Caco-2 (cell line): ENCODE measurements at places on chromosomes 1 and 21.
A peak's percentile ranks its signal among the peaks of the same experiment; 100 is the strongest.

GRCh38 chr1:34129630-34130029, 35.4 kb downstream of the CSMD2 start:
- DNase-seq: no peak

DNA sequence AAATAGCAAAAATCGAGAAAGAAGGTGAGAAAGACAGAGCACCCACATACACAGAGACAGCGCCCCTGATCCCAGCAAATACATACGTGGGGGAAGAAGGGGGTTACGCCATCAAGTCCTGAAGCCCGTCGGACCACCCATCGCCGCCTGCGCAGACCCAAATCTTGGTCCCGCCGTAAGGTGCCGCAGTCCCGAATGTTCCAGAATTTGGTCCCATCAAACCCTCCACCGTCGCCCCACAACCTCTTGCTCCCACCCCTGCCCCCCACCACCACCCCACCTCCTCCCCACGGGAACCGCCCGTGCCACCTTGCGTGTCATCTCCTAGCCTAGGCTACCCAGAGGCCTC, 71.7 kb downstream of the CD46 start:
- DNase-seq: no peak

- no peak for DNase-seq
These were observed 30.0 kb upstream of the ETS2 start for GRCh38 chr21:38775733-38776132.

DNA sequence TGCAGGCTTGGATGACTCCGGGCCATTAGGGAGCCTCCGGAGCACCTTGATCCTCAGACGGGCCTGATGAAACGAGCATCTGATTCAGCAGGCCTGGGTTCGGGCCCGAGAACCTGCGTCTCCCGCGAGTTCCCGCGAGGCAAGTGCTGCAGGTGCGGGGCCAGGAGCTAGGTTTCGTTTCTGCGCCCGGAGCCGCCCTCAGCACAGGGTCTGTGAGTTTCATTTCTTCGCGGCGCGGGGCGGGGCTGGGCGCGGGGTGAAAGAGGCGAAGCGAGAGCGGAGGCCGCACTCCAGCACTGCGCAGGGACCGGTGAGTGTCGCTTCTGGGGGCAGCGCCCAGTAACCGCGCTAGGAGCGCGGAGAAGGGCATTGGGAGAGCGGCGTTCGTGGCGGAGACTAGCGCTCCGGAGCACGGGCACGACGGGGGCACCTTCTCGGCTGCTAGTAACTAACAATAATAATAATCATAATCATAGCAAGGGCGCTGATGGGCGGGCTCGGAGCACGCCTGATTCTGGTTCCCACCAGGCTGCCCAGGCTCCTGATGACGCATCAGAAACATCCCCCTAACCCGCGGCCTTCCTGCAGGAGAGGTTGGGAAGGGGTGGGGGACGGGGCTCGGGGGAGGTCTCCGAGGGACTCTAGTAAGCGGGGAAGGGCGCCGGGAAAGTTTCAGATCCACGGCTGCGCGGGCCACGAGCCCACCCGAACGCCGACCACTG, at the start of gene MX1:
Gene MX1 (plus strand): TSS at position 286 of the 722 bp plus-strand sequence. CDS start 5,832 bp downstream, outside the sequence.
- peak; percentile 52 for DNase-seq

DNA sequence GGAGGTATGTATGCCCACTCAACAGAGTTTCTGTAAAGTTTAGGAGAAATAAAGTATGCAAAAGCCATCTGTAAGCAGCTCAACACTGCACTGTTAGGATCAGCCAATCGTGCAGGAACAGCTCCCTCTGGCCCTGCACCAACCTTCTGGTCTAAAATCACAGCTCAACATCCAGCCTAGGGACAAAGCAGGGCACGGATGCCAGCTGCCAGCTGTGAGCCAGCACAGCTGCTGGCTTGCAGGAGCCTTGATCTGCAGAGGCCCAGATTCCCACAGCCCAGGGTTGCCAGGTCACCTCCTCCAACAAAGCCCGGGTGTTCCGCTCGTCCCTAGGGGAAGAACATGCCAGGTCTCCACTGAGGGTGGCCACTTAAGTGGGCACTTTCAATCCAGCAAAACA, 8.6 kb downstream of the ACOT7 start:
- no peak for DNase-seq

GRCh38 chr1:229365569-229365968, 22.7 kb upstream of the CCSAP start:
- DNase-seq: no peak

DNA sequence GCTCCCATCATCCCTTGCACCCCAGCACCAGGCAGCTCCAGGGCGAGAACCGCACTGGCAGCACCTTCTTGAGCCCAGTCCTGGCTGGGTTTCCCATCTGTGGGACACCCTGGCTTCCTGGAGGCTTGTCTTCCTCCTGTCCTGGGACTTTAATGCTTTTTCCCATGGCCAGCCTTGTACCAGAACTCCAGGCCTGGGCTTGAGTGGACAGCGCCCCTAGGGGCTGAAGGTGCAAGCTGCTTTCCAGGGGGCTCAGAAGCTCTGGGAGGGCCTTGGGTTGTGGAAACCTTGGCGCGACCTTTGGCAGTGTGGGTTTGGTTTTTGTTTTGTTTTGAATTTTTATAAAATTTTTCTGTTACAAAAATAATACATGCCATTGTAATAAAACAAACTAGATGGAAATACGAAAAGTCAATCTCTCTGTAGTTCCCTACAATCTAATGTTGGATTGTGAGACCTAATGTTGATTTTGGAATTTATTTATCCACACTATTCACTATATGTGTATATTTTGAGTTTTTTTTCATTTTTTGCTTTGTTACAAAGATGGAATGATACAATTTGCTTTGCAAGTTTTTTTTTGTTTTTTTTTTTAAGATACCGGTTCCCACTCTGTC, 33.8 kb upstream of the RPL11 start:
- peak; percentile 63 for DNase-seq

- DNase-seq: no peak
These were observed at the start of gene RAB7B for GRCh38 chr1:206002871-206003801. RAB7B (minus strand) TSS chr1:206003395; CDS start chr1:205994135, 9,260 bp downstream.

DNA sequence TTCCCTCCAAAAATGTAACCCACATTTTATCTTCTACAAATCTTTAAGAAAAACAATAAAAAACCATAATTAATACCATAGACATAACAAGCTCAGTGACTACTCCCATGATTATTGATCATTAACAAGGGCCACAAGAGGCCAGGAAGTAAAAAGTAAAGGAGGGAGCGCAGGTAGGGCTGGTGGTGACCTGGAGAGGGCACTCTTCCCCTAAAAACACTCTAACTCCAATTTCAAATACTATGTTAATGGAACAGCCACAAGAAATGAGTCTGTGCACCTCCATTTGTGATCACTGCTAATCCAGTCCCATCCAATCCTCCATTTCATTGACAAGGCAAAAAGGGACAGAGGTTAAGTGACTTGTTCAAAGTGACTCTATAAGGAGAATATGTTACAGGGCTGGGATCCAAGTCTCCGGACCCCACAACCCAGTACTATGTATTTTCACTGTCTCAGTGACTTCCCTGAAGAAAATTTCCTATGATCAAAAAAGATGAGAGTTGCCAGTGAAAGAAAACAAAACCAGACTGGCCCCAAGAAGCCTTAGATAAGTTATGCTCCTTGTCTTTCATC, 41.2 kb upstream of the CFAP298 start:
- no peak for DNase-seq

DNA sequence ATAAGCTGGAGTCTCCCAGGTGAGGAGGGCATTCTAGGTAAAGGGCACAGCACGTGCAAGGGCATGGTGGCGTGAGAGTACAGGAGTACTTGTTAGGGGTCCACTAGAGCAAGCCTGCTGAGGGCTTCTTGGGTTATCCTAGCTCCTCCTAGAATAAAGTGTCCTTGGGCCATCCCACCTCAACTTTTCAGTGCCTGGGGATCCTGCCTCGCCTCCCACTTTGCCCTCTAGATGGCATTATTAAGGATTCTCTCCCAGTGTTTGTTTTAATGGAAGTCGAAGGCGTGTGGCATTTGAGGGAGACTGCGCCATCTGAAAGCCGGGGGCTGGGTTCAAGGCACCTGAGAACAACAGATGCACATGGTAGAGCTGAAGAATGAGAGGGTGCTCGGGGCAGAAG, 74.5 kb upstream of the SELENON start:
- no peak for DNase-seq

DNA sequence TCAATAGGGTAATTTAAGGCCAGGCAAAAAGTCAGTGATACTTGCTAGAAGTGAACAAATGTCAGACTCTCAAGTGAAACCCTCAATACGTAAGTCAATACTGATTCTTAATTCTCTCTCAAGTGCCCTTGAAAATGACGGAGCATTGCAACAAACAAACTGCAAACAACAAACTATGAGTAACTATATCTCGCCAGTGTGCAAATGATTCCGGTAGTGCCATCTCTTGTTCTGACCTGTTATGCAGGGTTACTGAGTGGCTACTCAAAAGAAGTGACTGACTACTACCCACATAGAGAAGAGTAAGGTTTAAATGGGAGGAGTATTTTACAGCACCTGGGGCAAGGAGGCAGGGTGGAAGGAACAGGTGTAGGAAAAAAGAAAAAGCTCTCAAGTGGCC, 1.6 kb downstream of the SLC19A2 start:
- DNase-seq: no peak

DNA sequence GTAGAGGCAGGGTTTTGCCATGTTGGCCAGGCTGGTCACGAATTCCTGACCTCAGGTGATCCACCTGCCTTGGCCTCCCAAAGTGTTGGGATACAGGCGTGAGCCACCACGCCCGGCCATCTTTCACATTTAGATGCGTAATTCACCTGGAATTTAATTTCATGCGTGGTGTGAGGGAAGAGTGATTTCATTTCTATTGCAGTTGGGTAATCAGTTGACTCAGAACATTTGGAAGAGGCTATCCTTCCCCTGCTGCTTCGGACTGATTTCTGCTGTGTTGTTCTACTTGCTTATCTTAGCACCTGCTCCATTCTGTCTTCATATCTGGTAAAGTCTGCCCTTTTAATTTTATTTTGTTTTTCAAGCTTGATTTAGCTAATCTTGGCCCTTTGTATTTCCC, 19.1 kb downstream of the DIP2A start:
- DNase-seq: no peak

GRCh38 chr1:156749419-156750118, 1.9 kb downstream of the HDGF start:
- no peak for DNase-seq

DNA sequence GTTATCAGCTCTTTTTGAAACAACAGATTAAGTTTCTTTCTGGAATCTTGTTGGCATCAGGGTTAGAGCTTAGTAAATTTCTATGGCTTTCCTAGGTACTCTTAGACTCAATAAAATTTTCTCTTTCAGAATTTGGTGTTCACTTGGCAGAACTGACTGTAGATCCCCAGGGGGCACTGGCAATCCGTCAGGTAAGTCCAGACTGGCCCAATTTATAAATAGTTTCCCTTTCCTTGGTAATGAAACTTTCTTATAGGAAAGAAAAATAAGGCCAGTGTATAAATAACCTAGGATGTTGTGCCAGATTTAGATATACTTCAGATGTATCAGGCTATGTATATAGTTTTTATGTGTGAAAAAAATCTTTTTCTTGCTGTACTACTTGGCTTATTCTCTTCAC, 18.2 kb downstream of the IPO9 start:
- DNase-seq: no peak

DNA sequence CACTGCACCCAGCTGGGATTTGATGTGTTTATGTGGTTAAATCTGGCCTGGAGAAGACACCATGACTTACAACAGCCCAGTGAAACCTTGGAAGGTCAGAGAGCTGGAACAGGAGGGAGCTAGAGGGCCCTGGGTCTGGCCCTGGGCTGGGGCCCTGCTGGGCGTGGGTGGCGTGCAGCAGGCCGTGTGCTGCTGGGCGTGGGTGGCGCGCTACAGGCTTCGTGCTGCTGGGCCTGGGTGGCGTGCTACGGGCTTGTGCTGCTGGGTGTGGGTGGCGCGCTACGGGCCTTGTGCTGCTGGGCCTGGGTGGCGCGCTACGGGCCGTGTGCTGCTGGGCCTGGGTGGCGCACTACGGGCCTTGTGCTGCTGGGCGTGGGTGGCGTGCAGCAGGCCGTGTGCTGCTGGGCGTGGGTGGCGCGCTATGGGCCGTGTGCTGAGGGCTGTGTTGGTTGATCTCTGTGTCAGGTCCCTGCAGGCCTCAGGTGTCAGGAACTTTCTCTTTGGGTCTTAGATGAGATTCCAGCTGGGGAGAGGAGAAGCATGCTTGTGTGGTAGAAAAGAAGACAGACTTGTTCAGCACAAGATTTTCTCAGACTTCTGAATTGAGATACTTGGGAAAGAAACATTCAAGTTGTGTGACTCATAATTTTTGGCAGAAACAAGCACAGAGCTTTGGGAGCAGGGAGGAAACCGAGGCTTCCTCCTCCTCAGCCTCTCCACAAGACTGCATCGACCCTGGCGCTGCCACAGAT, 66.0 kb downstream of the COL18A1 start:
- no peak for DNase-seq

DNA sequence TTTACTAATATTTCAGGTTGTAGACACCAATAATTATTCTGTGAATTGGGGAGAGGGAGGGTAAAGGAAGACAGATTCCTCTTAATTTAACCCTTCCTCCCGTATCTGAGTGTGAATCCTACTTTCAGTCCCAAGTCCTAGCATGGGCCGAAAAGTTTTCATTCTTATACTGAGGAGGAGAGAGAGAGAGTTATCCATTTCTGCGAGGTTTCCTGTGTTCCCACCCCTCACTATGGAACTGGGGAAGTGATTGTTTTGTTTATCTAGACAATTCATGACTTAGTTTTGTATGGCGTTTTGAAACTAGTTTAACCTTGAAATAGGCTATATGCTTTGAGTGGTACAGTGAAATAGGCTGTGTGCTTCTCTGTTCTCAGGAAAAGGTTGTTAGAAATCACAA, 134.0 kb upstream of the DPYD start:
- DNase-seq: no peak

DNA sequence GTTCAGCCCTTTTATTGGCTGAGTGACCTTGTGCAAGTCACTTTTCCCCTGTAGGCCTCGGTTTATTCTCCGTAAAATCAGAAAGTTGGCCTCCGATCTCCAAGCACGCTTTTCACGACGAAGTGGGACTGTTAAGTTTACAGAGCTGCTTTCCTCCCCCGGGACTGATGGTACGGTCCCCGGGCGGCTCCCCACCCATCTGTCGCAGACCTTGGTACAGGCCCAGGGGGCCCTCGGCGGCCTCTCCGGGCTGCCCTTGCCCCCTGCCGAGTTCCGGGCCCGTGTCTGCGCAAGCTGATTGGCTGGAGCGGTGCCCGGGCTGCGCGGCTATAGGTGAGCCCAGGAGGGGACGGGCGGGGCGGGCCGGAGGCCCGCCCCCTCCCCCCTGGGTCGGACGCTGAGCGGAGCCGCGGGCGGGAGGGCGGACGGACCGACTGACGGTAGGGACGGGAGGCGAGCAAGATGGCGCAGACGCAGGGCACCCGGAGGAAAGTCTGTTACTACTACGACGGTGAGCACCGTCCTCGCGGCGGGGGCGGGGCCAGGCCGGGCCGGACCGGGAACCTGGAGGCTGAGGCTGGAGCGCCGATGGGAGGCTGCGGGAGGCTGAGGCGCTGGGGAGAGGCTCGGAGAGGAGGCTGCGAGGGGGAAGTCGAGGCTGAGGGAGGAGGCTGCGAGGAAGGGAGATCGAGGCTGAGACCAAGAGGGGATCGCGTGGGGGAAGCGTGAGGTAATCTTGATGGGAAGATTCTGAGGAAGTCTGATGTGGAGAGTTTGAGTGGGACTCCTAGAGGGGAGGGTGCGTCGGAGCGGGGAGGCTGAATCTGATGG, at the start of gene HDAC1:
Gene HDAC1 (plus strand): TSS at position 376 of the 831 bp plus-strand sequence. CDS start 87 bp downstream, at position 463.
- DNase-seq: peak; percentile 95
